SJSA1 (cell line): ENCODE measurements at places on chromosomes 4 and X.

DNA sequence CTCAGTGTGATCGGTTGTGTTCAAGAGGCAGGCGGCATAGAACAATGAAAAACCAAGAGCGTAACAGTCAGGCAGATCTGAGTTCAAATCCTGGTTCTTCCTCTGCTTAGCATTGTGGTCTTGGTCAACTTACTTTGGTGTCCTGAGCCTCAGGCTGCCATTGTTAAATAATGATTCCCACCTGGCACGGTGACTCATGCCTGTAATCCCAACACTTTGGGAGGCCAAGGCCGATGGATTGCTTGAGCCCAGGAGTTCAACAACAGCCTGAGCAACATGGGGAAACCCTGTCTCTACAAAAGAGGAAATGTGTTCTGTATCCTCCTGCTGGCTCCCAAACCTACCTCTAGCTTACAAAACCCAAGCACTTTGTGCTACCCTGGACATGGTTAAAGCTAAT is 129.0 kb upstream of the STX18 start:
- no peaks in the 10 kb centered on the region for H3K27me3 ChIP-seq
- H3K27ac ChIP-seq = no peak overlapping the region
- no peak overlapping the region for H3K4me3 ChIP-seq
- no peak for DNase-seq

- no peaks in the 10 kb centered on the region for H3K36me3 ChIP-seq
- no peak overlapping the region for H3K4me3 ChIP-seq
- no peak overlapping the region for H3K27ac ChIP-seq
- no peak for DNase-seq
Observed at GRCh38 chrX:40248822-40249221, 151.1 kb upstream of the BCOR start.

GRCh38 chr4:66071911-66072310 is 401.6 kb upstream of the EPHA5 start:
- H3K27me3 ChIP-seq = no peaks in the 10 kb centered on the region
- H3K4me1 ChIP-seq = no peaks in the 10 kb centered on the region
- no peak overlapping the region for H3K4me3 ChIP-seq
- H3K27ac ChIP-seq = no peak overlapping the region

DNA sequence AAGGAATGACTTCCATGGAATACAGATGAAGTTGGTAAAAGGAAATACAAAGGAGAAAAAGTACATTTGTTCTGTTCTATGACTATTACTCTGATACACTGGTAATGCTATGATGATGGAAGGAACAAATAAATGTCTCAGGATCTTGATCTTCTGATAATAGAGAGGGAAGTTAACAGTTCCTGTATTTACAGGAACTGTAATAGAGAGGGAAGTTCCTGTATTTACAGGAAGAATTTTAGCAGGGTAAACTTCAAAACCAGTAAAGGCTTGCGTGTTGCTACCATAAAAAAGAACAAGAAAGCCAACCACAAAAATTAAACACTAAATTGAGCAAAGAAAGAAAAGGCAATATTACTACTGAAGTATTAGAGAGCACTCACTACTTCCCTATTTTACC is 91.7 kb upstream of the HPGD start:
- H3K27ac ChIP-seq = no peak overlapping the region
- H3K27me3 ChIP-seq = no peaks in the 10 kb centered on the region; the same call in 1 of the 2 replicates
- no peaks in the 10 kb centered on the region for H3K4me1 ChIP-seq
- H3K4me3 ChIP-seq = no peak overlapping the region

DNA sequence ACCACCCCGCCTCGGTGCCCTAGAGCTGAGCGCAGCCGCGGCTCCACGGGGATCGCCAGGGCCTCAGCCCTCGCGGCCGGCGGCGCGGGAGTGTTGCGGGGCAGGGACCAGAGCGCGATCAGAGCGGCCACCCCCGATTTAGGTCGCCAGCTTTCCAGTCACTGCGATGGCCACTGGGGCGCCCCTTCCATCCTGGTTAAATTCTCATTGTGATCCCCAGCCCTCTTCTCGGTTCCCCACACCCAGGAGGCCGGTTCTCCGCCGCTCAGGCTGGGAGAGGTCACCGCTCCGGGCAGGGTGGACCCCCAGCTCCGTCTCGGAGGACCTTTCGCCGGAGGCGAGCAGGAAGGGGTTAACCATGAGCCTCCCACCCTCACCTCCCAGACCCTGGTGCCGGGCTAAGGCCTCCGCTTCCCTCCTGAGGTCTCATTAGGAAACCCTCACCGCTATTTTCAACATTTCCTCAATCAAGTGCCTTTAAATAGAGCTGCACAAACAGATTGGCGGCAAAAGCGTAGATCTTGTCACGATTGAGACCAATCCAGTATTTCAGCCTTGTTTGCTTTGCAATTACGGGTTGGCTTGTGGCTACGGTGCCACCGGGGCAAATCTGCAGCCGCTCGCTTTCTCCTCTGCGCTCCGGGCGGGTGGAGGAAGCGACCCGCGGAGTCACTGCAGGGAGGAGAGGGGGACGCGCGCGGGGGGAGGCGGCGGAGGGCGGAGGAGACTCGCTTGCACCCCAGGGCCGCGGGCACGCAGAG is 8.3 kb upstream of the HAND2 start:
- no peak overlapping the region for H3K27ac ChIP-seq
- DNase-seq = no peak
- no peak overlapping the region for H3K4me3 ChIP-seq
- no peaks in the 10 kb centered on the region for H3K4me1 ChIP-seq
- H3K36me3 ChIP-seq = no peaks in the 10 kb centered on the region
